ENCODE measurements at places on chromosomes 13 and 19. TPM values are rescaled to one million over a fixed set of nuclear protein-coding genes. Genes with fewer than 3 reads are reported as not detected.
A peak's percentile ranks its signal among the peaks of the same experiment; 100 is the strongest.

Gene CPB2
- total RNA-seq: not detected

Gene SSC5D
- total RNA-seq: 6.7 TPM

- no peak for DNase-seq
Observed at GRCh38 chr13:112954488-112955270, 14.3 kb upstream of the MCF2L start.

DNA sequence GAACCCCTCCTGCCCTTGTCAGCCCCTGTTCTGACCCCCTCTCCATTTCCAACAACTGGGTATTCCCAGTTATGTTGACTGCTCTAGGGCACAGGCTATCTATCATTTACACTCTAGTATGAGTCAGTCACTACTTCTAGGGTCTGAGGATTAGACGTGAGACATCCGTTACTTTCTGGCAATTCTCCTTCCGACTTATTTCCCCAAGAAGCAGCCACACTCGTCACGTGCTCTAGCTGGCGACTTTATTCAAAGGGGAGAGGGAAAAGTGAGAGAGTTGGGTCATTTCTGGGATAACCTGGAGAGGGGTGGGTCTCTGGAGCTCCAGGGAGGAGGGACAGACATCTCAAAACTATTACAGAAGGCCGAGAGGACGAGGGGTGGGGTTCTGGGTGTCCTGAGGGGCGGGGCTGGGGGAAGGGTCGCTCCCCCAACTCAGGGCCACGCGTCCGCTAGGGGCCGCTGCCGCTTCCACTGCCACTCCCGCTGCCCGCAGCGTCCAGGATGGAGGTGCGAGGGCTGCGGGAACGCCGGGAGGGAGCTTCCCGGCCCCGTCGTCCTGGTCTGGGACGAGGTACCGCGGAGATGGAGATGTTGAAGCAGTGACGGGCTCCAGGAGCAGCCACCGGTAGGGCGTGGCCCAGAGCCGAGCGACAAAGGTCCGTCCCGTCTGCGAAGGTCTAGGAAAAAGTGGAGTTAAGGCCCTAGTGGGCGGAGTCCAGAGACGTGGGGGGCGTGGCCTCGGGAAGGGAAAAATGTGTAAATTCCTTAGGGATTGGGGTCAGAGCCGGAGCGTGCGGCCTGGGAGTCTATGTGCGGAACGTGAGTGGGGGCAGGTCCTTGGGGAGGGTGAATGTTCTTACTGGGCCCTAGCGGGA is 8.9 kb downstream of the RTBDN start:
- no peak for DNase-seq

DNA sequence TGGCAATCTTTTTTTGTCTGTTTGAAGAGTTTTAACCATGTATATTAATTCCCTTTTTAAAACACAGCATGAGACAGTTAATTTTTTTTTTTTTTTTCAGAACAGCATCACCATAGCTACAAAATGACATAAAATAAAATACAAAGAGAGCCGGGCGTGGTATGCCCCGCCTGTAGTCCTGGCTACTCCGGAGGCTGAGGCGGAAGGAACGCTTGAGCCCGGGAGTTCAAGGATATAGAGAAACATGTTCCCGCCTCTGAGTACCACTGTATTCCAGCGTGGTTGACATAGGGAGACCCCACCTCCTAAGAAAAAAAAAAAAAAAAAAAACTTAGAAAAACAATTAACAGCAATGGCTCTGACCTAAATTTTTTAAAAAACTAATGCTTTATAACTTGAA is 10.0 kb upstream of the INSR start:
- DNase-seq: no peak

- no peak for DNase-seq
Observed at GRCh38 chr19:49589502-49589905, 1.5 kb upstream of the PRR12 start.

DNA sequence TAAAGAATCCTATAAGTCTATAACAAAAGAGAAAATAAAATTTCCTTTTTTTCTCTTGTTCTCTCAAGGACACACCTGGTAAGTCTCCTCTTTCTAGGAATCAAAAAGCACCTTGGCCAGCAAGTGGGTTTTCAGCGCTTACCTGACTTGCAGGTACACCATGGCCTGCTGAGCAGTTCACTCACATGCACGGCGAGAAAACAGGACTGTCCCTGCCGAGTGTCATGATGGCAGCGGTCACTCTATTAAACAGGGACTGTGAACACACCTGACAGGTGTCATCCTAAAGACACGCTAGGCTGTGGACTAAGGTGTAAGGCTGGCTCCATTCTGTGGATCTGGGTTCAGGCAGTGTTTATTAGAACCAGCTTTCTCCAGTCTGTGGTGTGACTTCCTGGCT is 170.2 kb downstream of the TEX29 start:
- DNase-seq: no peak

DNA sequence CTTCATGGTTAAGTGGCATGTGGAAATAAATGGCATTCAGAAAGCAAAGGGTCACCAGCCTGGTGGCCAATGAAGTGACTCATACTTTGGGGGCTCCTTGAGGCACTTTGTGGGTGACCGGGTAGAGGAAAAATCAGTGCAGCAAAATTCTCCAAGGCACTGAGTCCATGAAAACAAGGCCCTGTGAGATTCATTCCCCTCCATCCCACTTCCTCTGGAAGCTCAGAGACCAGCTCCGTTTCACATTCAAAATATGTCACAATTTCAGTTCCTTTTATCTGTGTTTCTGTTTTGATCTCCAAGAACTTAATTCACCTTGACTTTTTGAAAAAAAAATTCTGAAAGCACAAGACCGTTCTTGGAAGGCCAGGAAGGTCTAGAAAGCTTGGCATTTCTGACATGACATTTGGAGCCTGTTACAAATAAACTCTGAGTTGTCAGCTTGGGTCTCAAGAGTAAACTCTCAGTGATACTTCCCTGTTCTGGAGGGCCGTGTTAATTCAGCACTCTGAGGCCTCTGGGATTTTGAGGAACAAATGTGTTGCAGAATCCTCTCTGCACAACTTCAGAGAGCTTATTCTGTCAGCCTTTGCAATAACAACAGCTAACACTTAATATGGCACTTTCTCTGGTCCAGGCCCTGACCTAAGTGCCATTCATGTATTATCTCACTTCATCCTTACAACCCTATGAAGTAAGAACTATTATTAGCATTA is 6.8 kb downstream of the CYSLTR2 start:
- DNase-seq: no peak

GRCh38 chr19:3518255-3518654 is 12.1 kb downstream of the FZR1 start:
- no peak for DNase-seq

DNA sequence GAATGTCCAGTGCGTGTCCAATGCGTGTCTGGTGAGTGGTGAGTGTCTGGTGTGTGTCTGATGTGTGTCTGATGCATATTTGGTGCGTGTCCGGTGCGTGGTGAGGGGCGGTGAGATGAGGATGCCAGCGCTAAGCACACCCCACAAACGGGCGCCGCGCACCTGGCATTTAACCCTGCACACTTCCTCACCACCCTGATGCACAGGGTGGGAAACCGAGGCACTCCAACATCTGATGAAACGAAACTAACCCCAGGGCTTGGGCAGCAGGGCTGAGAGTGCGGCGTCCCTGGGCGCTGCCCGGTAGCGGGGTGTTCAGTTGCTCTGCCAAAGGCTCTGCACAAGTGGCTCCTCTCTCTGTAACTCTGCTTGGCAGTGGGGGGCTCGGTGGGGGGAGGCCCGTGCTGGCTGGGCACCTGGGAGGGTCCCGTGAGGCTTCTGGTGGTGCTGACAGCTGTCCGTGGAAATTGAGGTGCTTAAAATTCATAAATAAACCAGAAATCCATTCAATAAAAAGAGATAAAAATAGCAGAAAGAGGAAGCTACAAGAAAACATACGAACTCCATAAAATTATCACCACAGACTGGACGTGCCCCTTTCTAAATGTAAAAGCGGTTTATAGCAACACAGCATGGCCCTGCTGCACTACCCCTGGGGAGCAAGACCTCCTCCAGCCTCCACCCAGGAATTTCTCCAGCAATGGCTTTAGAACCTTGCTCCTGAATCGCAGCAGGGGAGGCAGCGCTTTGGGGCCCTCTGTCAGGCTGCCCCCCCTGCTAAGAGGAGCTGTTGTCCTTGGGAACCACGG is 76.0 kb downstream of the RASA3 start:
- no peak for DNase-seq

DNA sequence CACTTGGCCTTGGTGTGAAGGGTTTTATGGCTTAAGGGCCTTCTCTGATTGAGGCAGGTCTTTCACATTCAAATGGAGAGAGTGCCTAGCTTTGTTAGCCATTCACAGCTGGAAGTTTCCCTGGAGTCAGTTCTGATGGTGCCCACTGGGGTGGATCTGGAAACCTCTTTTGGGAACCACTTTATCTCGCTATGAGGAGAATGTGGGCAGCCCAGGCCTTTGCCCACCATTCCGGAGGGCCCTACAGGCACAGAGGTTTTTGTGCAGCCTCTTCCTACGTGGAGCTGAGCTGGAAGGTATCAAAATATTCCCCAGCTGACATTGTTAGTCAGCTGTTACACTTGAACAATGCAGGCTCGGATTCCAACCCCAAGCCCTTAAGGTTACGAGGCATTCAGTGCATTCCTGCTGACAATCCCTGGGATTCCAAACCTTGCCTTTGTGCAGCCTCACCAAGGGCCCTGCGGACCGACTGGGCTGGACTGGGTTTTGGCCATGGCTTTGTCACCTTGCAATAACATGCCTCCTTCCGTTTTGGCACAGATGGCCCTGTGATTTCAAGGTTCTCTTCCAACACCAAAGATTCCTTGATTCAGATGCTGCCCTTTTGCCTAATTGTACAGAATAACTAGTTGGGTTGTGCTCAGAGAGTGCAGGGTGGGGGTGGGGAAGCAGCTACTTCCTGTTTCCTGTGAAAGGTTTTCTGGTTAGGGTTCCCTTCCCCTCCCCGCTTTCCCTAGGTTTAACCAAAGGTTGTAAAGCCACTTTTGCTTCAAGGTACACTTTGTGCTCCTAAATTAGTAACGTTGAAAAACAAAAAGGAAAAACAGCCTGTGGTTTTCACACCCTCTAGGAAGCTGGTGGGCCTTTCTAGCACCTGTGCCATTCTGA is 27.0 kb downstream of the SAE1 start:
- DNase-seq: peak; percentile 80

DNA sequence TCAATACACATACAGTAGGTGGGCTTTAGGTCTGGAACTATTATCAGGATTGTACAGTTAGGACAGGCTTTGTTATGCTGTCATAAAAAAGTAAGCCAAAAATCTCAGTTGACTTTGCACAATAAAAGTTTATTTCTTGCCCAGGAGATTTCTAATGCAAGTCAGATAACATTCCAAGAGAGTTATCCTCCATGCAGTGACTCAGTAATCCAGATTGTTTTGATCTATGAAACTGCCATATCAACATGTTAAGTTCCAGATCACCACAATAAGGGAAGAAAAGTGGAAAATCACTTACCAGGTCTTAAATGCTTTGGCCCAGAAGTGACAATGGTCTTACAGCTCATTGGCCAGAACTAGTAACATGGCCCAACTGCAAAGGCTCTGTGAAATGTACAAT is 636.2 kb upstream of the KLF12 start:
- no peak for DNase-seq

GRCh38 chr13:32001769-32002168 is 29.8 kb upstream of the FRY start:
- DNase-seq: no peak

DNA sequence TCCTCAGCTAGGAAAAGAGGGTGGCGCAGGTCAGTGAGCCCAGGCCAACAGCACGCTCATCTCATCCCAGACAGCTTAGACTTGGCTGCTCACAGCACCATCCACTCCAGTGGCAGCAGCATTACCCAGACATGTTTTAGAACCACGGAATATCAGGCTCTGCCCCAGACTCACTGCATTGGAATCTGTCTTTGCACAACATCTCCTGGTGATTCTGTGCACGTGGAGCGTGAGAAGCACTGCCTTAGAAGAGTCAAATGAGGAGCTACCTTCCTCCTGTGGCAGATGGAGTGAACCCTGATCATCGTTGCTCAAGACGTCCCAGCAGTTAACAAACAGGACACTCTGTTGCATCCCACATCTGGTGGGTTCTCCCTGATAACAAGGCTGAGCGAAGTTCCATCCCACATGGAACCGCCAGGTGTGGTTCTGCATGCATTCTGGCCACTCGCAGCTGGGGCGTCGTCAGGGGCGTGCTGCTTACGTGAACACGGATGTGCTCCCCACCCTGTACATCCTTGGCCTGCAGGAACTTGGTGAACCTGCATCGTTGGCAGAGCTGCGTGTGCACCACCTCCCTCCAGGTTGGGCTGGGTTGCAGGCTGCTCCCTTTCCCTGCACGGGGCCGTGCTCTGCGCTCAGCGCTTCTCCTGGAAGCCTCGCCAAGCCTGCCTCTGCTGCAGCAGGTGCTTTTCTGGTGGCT is 25.2 kb upstream of the ATP11A start:
- no peak for DNase-seq

DNA sequence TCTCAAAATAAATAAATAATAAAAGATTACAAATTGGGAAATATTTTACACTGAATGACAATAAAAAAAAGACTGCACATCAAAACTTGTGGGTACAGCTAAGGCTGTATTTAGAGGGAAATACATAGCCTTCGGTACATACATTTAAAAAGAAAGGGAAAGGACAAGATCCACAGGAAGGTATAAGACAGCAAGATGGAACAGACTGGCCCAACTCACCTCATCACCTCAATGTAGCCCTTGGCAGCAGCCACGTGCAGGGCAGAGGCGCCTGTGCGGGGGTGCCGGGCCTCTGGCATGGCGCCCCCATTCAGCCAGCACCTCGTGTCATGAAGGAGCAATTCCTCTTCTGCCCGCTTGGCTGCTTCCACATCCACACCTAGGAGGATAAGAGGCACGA is 14.2 kb downstream of the PPP1R12C start:
- DNase-seq: no peak
